ENCODE measurements at places on chromosomes 4 and X. TPM values are rescaled to one million over a fixed set of nuclear protein-coding genes. Genes with fewer than 3 reads are reported as not detected.

GRCh38 chrX:71944369-71944768 is 33.7 kb downstream of the NHSL2 start:
- H3K36me3 ChIP-seq, result no peaks in the 10 kb centered on the region
- H3K27ac ChIP-seq, result no peak overlapping the region
- no peaks in the 10 kb centered on the region for H3K27me3 ChIP-seq

DNA sequence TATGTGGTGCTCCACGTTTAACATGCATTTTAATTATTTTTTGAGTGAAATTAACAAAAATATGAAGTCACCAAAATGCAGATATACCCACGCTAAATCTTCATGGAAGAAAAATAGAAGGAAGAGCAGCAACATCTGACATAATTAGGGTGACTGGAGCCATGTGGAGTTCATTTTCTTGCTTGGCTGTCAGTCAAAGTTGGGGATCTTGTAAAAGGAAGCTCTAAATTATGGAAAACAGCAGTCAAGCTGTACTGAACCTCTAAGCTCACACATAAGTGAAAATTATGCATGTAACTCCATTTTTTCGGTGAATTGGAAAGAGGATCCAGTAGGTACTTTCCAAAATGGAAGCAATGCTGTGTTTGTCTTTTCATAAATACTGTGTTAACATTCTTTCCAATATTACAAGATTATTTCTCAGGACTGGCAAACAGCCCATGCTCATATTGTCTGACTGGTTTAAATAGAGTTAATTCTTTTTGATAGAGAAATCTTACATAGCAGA is 9.7 kb upstream of the PDGFC start:
- no peaks in the 10 kb centered on the region for H3K27me3 ChIP-seq
- no peak overlapping the region for H3K4me3 ChIP-seq
- H3K4me1 ChIP-seq, result peaks cover 9% of the 10 kb centered on the region
- H3K36me3 ChIP-seq, result no peaks in the 10 kb centered on the region
- no peak overlapping the region for H3K27ac ChIP-seq
- DNase-seq, result no peak

DNA sequence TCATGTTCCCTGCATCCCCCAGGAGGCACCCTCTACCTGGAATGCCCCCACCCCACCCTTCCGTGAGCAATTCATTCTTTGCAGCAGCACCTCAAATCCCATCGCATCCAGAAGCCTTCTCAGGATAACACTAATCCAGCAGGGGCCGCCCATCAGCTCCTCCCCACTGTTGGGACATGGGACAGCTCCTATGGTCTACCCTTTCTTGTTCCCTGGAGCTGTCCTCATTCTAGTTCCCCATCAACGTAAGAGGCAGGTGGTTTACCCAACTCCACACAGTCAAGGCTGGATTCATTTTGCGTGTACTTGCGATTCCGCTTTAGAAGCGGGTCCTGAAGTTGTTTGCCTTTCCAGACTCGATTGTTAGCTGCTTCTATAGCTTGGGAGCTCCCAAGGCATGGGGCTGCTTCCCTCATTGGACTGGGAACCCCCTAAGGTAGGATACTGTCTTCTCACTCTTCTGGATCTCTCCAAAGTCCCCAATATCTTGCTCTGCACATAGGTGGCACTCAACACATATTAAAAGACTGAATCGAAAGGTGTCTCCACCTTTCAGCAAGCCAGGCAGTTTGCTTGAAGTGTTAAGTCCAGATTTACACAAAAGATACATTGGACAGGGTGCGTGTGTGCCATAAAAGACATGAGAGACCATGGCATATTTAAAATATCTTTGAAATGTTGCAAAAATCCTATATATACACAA is 942 bp upstream of the APLN start:
- peak; percentile 47 for DNase-seq
- peaks cover 36% of the 10 kb centered on the region for H3K27me3 ChIP-seq
- no peak overlapping the region for H3K27ac ChIP-seq
- H3K4me1 ChIP-seq, result no peaks in the 10 kb centered on the region
- no peaks in the 10 kb centered on the region for H3K36me3 ChIP-seq

DNA sequence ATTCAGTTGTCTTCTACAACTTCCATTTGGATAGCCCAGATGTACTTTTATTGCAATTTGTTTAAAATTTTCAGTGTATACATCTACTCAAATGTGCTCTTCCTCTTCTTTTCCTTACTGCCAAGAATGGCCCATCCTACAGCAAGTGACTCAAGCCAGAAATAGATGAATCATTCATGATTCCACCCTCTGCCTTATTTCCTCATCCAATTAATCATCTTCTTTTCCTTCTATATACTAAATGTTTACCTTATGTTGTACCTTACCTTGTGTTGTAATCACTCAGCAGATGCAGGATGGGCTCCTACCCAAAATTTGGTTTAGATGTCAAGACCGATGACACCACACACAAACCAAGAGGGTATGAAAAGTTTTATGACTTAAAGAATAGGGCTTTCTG is 437.8 kb downstream of the GRXCR1 start:
- no peak overlapping the region for H3K27ac ChIP-seq
- no peak overlapping the region for H3K4me3 ChIP-seq
- no peaks in the 10 kb centered on the region for H3K4me1 ChIP-seq

Gene GRIA3
- 9.2 TPM for total RNA-seq

DNA sequence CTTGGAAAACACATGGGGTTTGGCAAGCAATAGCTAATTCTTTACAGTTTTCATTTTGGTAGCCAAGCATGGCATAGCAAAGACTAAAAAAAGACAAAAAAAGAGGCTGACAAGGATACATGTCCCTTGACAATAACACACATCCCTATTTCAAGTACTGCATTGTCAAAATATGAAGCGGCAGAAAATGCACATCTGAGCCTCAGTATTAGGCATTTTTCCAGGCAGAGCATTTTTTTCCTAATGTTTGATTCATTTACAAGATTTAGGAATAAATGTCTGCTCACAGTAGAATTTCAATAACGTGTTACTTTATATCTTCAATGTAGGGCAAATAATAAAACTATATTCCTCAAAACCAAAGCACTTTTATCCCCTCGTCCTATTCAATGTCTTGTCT is 216.3 kb upstream of the PCDH18 start:
- DNase-seq, result no peak
- H3K4me1 ChIP-seq, result no peaks in the 10 kb centered on the region
- no peaks in the 10 kb centered on the region for H3K27me3 ChIP-seq
- peaks cover 4% of the 10 kb centered on the region for H3K36me3 ChIP-seq

Gene ACOT9
- 37.9 TPM for total RNA-seq

Gene KIT
- 19.5 TPM for total RNA-seq

DNA sequence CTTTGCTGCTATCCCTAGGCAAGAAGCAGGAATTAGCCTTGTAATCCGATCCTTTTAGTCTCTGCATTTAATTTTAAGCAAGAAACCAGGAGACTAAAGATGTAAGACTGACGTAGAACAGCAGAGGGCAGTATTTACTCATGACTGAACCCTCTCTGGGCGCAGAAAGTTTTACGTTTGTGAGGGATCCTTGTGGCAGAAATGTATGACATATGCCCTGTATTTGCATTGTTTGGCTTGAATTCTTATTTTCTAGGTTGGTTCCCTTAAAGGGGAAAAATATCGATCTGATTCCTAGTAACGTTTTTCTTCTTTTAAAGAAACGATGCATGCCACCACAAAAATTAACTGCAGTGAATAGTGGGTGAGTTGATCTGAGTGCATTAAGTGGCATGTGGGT is 1.3 kb upstream of the FAT4 start:
- H3K4me3 ChIP-seq, result peak overlapping the region; percentile 89
- peak overlapping the region; percentile 44 for H3K27ac ChIP-seq
- H3K27me3 ChIP-seq, result peaks cover 52% of the 10 kb centered on the region
- DNase-seq, result peak; percentile 69

GRCh38 chr4:174281901-174282300 is 1.6 kb downstream of the FBXO8 start:
- no peak for DNase-seq
- H3K36me3 ChIP-seq, result peaks cover 17% of the 10 kb centered on the region

Gene PRRG1
- 8.2 TPM for total RNA-seq

GRCh38 chr4:56469489-56470210 is 2.2 kb downstream of the SRP72 start:
- H3K27ac ChIP-seq, result peak overlapping the region; percentile 100
- peaks cover 21% of the 10 kb centered on the region for H3K36me3 ChIP-seq
- peak overlapping the region; percentile 99 for H3K4me3 ChIP-seq
- H3K4me1 ChIP-seq, result peaks cover 28% of the 10 kb centered on the region
- no peak for DNase-seq

Gene FRMPD4
- 0.22 TPM for total RNA-seq

Gene TRPC3
- total RNA-seq, result 0.45 TPM

DNA sequence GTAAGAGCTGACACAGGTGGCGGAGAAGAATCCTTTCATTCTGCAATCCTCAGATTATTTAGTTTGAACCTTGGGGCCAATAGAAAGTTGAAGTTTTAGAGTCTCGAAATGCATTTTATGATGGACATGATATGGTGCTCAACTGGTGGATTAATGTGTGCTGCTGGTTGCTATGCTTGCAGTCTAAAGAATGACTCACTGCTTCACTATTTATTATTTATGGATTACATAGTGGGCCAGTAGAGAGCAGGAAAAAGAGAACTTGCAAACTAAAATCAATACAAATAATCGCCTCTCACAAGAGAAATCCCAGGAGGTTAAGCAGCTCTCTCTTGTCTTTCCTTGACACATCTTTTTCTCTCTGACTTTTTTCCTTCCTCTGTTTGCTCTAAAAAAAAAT is 2326.8 kb upstream of the AGA start:
- DNase-seq, result no peak
- H3K27me3 ChIP-seq, result no peaks in the 10 kb centered on the region
- H3K27ac ChIP-seq, result no peak overlapping the region
- no peaks in the 10 kb centered on the region for H3K4me1 ChIP-seq
- H3K4me3 ChIP-seq, result no peak overlapping the region

Gene OPHN1
- total RNA-seq, result 5.6 TPM

DNA sequence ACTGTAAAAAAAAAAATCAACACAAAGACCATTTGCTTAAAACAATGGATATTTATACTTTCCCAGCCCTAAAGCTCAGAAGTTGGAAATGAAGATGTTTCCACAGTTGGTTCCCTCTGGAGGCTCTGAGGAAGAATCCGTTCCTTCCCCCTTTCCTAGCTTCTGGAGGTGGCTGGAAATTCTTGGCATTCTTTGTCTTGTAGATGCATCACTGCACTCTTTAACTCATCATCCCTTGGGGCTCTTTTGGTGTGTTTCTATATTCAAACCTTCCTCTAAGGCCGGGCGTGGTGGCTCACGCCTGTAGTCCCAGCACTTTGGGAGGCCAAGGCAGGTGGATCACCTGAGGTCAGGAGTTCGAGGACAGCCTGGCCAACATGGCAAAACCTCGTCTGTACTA is 78.7 kb downstream of the VCX3A start:
- peaks cover 6% of the 10 kb centered on the region for H3K27me3 ChIP-seq
- no peak overlapping the region for H3K27ac ChIP-seq
- H3K4me3 ChIP-seq, result no peak overlapping the region
- no peak for DNase-seq
- H3K36me3 ChIP-seq, result no peaks in the 10 kb centered on the region

DNA sequence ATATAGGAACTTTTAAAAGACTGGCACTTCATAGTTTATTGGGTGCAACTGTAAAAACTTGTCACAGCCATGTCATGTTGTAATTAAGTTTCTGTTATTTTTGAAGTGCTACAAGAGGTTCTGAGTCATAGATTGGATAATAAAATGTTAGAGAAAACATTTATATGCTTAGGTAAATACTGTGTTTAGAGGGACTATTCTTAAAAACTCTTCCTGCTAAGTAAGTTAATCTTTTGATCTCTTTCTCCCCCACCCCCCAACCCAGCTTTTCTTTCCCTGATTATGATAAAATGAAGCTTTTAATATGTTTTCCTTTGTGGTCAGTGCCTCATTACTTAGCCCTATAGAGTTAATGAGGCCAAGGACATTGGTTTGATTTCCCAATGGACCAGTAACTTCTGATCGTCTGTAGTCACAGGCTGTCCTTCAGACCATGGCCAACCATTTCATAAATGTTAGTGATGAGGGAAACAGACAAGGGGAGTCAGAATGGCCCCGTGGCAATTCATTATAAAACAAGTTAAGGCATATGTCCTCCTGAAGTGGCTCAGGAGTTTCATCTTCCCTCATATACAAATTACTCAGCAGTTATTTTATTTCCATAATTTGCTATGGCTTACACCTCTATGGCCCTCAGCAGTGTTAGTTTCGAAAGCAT is 3.9 kb upstream of the PDLIM5 start:
- peaks cover 16% of the 10 kb centered on the region for H3K27me3 ChIP-seq
- H3K36me3 ChIP-seq, result no peaks in the 10 kb centered on the region
- no peak overlapping the region for H3K27ac ChIP-seq
- no peak for DNase-seq
- H3K4me1 ChIP-seq, result peaks cover 20% of the 10 kb centered on the region

- DNase-seq, result no peak
- no peaks in the 10 kb centered on the region for H3K4me1 ChIP-seq
- H3K27me3 ChIP-seq, result no peaks in the 10 kb centered on the region
- H3K36me3 ChIP-seq, result no peaks in the 10 kb centered on the region
- H3K27ac ChIP-seq, result no peak overlapping the region
These were observed 87.4 kb downstream of the ZXDA start for GRCh38 chrX:57822818-57823217.

GRCh38 chr4:99300934-99301333 is 10.1 kb upstream of the ADH1A start:
- no peaks in the 10 kb centered on the region for H3K27me3 ChIP-seq
- H3K4me1 ChIP-seq, result no peaks in the 10 kb centered on the region
- H3K27ac ChIP-seq, result no peak overlapping the region
- peaks cover 6% of the 10 kb centered on the region for H3K36me3 ChIP-seq
- DNase-seq, result no peak

Gene PDGFRA
- 4.8 TPM for total RNA-seq

Gene SH3RF1
- total RNA-seq, result 18.8 TPM

DNA sequence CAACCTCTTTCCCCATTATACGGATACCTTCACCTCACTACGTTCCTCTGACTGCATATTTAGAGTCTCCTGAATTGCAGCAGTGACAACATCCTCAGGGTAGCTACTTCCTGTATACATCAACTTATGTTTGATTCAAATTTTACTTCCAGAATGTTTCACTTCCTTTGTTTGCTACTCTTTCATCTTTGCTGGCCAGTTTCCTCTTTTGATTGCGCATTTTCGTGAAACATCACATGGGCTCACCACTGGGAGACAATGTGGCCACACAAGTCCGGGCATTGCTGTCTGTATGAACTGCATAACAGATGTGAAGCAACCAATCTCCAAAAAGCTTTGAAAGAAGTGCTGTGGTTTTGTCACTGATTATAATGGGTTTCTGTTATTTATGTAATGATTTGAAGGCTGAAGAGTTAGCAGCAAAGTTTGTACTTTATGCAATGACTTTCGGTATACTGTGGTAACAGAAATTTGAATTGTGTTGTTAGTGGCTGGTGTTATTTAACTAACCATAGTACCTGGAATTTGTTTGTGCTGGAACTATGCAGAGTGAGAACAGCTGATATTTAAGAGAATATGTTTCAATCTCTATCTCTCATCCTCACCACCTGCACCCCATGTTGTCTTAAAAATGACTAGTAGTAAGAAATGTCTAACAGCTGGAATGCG is 7.4 kb downstream of the SNCA start:
- no peak overlapping the region for H3K4me3 ChIP-seq
- H3K27me3 ChIP-seq, result peaks cover 3% of the 10 kb centered on the region
- DNase-seq, result no peak

DNA sequence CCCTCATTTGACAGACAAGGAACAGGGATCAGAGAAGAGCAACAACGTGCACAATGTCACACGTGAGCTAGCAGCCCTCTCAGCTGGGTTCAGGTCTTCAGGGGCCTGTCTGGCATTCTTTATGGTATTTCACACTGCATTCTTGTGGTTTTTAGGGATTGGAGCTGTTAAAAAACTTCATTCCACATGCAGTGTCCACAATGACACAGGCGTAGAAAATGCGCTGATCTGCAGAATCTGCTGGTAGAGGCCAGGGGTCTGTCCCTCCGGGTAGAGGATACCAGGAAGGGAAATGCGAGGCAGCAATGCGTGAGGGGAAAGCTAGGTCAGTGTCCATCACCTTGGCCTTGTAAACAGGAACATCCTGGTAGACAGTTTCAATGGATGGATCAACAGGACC is 36.6 kb downstream of the MAP7D3 start:
- peak overlapping the region; percentile 66 for H3K27ac ChIP-seq
- no peaks in the 10 kb centered on the region for H3K27me3 ChIP-seq
- no peak for DNase-seq
- H3K36me3 ChIP-seq, result peaks cover 4% of the 10 kb centered on the region

All from type B pancreatic cell (in vitro differentiated cells).